ENCODE measurements at places on chromosomes 7 and 10.

DNA sequence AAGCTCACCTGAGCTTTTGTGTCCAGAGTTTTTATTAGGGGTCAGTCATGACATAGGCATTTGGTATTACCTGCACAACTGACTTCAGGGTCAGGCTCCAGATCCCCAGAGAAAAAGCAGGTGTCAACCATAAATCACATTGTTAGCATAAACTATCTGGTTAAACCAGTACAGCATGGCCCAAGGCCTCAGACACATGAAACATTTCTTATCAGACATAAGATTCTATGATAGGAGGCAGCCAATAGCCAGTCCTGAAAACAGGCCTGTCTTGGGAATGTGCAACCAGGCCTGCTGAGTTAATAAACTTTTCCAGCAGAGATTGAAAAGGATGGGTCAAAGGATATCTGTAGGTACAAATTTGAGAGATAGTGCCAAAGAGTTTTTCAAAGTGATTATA lies 116.1 kb downstream of the TPST1 start:
- no peak for DNase-seq

GRCh38 chr10:132485391-132485790 lies 52.2 kb upstream of the INPP5A start:
- DNase-seq = no peak

GRCh38 chr7:17771901-17772408 lies 168.3 kb downstream of the SNX13 start:
- no peak for DNase-seq

DNA sequence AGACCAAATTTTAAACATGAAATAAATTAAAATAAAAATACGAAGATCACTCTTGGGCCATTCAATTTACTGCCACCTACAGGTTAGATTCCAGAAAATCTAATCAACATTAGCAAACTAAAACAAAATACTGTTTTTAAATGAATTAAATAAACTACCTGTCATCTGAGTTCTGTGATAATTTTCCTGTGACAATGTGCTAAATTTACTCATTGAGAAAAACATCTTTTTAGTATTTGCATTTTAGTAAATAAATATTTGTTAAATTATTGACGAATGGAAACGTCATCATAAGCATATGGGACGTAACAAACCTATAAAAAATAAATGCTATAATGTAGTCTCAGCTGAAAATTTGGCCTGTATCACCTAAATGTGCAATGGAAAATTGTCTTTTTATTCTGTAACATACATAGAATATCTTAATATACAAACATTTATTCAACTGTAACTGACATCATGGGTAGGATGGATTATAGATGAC lies 72.1 kb downstream of the ITGB8 start:
- DNase-seq = no peak

DNA sequence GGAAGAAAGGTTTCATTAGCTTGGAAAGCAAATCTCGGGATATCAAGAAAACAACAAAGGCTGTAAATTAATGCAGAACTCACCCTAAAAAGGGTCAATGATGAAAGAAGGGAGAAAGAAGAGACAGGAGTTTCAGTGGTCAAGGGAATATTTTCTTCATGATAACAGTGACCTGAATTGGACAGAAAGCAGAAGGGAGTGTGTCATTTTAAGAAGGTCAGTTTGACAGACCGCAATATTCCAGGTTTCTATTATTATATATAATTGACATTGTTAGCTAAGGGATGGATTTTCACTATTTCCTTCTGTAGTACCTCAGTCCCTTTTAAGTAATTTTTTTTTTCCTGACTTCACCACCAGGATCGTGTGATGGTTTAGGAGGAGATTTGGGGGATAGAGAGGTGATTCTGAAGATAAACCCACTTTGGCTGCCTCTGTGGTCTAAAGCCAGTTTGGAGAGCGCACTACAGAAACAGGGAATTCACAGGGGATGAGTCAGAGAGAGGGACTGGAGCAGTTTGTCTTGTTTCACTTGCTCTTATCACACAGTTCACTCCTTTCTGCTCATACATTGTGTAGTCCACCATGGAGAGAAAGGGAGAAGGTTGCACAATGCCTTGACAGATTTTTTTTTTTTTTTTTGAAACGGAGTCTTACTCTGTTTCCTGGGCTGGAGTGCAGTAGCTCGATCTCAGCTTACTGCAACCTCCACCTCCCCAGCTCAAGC lies 417.9 kb downstream of the AUTS2 start:
- DNase-seq = no peak

- no peak for DNase-seq
Measured at GRCh38 chr7:28984217-28984616, 26.1 kb upstream of the TRIL start.

DNA sequence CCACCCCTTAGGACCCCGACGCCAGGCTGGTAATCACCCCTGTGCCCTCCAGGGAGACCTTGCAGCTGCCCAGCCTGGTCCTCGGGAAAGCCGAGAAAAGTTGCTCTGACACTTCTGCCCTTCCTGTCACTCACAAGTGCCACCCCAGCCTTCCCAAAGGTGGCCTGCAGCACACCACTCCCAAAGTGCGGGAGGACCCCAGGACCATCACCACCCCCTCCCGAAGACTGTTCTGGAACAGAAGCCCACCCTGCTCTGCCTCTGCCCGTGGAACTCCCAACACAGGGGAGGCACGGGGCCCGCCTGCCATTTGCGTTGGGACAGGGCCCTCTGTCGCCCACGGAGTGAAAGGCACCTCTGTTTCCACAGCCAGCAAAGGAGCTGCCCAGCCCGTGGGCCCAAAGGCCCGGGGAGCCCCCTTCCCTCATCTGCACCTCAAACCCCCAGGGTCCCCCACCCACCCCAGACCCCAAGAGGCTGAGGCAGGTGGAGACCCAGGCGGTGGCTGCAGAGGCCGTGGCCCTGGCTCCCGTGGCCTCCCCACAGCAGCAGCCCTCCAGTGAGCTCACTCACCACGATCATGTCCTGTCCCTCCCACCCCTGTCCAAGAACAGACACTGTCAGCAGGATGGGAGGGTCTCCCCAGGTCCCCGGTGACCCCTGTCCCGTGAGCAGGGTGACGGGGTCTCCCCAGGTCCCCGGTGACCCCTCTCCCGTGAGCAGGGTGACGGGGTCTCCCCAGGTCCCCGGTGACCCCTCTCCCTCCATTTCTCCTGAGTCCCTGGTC lies 47.8 kb upstream of the PPP2R2D start:
- DNase-seq = no peak

DNA sequence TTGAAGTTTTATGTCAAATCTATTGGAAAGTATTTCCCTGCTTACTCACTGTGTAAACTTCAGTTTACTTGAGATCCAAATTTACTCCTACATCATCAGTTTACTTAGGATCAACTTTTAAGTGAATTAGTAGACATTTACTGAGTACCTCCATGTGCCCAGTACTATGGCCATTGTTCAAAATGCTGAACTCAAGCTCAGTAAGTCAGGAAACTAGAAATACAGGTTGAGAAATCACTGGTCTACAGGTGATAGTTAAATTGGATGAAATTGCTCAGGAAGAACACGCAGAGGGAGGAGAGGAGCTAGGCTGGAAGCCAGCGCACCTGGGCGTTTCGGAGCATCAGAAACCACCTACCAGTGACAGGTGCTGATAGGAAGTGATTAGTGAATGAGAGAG lies 25.5 kb upstream of the EBLN1 start:
- DNase-seq = no peak

- DNase-seq = no peak
Measured at GRCh38 chr7:102917436-102918353, 4.9 kb downstream of the LRRC17 start.

DNA sequence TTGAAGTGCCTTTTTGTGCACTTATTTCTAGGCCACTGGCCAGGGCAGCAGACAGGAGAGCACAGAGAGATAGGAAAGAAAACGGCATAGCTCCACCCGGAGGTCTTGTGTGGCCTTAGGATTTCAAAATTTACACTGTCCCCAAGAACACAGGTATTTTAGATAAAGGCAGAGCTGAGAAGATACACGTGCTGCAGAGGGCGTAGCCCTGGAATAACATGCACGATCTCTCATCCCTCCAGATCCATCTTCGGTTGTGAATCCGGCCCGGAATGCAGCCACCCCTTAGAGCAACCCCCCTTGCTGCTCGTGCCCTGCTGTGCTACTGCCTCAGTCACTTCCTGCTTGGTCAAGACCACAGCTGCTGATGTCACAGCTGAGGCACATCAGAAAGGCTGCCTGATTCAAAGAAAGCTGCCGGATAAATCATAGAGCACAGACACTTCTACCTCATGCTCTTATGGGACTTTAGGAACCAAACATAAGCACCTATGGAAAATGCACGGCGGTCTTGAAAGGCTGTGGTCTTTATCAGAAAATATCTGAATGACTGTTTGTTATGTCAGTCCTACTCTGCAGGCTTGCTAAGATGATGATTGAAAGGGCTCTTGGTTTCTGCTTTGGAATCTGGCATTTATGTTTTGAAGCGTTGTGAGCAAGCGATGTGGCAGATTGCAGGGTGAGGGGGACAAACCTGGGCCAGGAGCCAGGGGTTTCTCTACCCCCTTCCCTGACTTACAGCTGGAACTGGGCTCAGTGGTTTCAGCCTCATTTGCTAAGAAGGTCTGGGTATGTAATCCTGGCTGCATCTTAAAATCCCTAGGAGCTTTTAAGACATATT lies 152.0 kb downstream of the SVIL start:
- DNase-seq = peak; percentile 62

DNA sequence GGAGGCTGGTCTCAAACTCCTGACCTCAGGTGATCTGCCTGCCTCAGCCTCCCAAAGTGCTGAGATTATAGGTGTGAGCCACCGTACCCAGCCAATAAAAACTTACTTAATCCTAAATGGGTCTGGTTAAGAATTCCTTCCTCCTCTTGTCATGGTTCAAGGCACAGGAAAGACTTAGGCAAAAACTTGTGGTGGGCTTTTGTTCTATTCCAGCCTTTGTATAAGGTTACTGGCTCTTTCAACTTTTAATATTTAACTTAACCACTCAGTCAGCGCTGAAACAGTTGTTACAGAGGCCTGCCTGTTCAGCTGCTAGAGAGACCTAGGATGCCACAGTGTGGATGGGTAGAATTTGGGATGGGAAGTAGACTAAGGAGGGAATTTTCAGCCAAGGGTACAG lies 28.1 kb upstream of the GARS1 start:
- no peak for DNase-seq

DNA sequence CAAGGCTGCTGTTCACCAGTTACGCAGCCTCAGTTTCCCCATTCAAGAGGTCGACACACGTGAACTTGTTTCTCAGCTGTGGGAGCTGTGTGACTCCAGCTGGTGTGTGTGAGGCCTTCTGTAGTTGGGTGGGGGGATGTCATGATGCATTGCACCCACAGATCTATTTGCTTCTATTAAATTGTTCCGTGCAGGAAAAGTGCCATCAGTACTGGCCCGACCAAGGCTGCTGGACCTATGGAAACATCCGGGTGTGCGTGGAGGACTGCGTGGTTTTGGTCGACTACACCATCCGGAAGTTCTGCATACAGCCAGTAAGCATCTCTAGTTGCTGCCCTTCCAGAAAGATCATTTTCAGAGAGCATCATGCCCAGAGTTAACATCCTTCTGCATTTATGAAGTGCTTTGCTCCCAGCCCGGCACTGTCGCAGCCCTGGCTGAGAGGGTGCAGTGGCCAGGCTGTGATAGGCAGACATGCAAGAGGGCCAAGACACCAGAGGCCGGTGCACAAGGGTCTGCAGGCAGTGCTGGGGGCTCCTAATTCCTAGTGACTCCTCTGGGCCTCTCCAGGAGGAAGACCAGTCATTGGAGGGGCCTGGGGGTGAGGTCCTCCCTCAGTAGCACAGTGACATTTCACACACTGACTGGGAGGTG lies 60.2 kb downstream of the MKI67 start:
- DNase-seq = no peak

- DNase-seq = no peak
Measured at GRCh38 chr10:95273393-95274312, 17.1 kb downstream of the PDLIM1 start.

GRCh38 chr7:10418985-10419384 lies 554.7 kb upstream of the PHF14 start:
- no peak for DNase-seq

GRCh38 chr7:21106296-21106732 lies 319.6 kb upstream of the SP8 start:
- DNase-seq = no peak

- no peak for DNase-seq
Measured at GRCh38 chr10:22736134-22736533, 21.8 kb upstream of the PIP4K2A start.

DNA sequence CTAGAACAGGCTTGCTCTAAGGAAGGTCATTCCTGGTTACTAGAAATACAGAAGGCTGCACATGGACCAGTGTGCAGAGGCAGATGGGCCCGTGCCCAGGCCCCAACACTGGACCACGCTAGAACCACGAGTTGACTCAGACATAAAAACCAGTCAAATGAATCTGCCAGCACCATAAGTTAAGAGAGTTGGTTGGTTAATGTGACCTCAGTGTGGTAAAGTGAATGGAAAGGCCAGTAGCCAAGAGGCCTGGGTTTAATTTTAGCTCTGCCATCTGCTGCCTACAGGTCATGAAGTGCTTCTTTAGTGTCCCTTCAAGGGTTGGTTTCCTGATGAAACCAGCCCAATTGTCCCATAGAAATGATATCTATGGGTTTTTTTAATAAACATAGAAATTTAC lies 329.6 kb upstream of the NRP1 start:
- DNase-seq = no peak

DNA sequence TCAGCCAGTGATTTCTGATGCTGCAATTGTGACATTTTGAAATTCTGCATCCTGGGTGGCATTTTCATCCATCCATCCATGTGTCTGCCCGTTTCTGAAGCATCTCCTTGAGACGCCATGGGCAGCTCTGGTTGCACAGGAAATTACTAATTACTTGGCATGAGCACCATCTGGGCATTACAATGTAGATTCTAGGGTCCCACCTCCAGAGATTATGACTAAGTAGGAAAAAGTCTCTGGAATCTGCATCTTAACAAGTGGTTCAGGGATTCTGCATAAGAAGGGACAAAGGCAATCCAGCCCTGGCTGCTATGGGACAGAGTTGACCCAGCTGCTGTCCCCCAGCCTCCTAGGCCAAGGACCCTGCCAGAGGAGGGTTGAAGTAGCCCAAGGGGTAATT lies 65.3 kb downstream of the CUZD1 start:
- no peak for DNase-seq

GRCh38 chr10:11950325-11951018 lies 92.1 kb downstream of the UPF2 start:
- no peak for DNase-seq

DNA sequence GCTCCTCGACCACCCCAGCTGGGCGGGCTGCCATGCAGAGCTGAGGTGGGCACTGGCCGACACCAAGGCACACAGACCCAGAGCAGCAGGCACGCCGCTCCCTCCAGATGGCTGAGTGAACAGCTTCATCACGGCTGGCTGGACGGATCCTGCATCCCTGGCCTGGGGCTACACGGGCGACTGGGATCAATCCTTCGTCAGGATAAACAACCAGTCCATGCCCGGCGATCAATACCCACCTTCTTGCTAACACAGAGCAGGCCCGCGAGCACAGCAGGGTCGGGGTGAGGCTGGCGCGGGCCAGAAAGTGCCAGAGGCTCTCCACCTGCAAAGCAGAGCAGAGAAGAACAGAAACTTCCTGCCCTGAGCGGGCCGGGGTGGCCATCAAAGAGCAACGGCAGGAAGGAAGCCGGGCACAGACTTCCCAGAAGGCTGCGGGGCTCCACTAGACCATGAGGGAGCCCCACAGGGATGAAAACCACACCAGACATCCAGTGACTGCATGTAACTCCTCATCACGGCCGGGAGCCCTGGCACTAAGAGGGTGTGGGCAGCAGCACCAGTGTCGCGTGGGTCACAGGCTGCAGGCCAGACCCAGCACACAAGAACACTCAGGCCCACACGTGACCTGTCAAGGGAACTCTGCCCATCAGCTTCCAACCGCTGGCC lies 166.4 kb downstream of the MAD1L1 start:
- no peak for DNase-seq

Measured in H7 (cell line).